ENCODE measurements at places on chromosomes 16 and 17. TPM values are rescaled to one million over a fixed set of nuclear protein-coding genes. Genes with fewer than 3 reads are reported as not detected.

Gene PIK3R6
- not detected for total RNA-seq

Gene RGS9
- 14.9 TPM for total RNA-seq

Gene LIMD2
- total RNA-seq, result 24.7 TPM

Gene KRTAP4-3
- total RNA-seq, result not detected

Gene VAT1L
- not detected for total RNA-seq

Gene KRT36
- not detected for total RNA-seq

Gene ATP1B2
- total RNA-seq, result 0.77 TPM

Gene SPATA22
- not detected for total RNA-seq

Gene OTOP2
- total RNA-seq, result not detected

Gene VKORC1
- total RNA-seq, result 199 TPM

Gene C17orf67
- 1.8 TPM for total RNA-seq

Gene SNF8
- total RNA-seq, result 126 TPM

Gene PRDM7
- not detected for total RNA-seq

Gene HSPB9
- total RNA-seq, result not detected

Gene SERPINF2
- 0.24 TPM for total RNA-seq

Gene SHBG
- total RNA-seq, result 0.67 TPM

Gene LRRC37A2
- 11.3 TPM for total RNA-seq

Gene SLFN14
- not detected for total RNA-seq

Gene C1QTNF8
- total RNA-seq, result not detected

Gene HS3ST4
- not detected for total RNA-seq

Gene CCL16
- not detected for total RNA-seq

Gene CCL4
- total RNA-seq, result not detected

Gene DYNLRB2
- not detected for total RNA-seq

Gene KRTAP2-2
- total RNA-seq, result not detected

Gene PMFBP1
- total RNA-seq, result 0.30 TPM

Gene EVI2B
- 0.21 TPM for total RNA-seq

Gene TEDC2
- 3.9 TPM for total RNA-seq

Gene GCGR
- total RNA-seq, result not detected

Gene HSD17B1
- total RNA-seq, result 1.4 TPM

Gene SPATA2L
- total RNA-seq, result 9.3 TPM

Gene KRT15
- total RNA-seq, result not detected

Gene SGCA
- 1.3 TPM for total RNA-seq

Gene ST6GALNAC2
- total RNA-seq, result 1.5 TPM

Gene KRTAP4-4
- total RNA-seq, result not detected

Gene TBC1D3
- not detected for total RNA-seq

Gene TM4SF5
- total RNA-seq, result not detected
